ENCODE measurements at places on chromosomes 12 and 14.

GRCh38 chr14:34059037-34059924 is 108.4 kb upstream of the EGLN3 start:
- DNase-seq: no peak

GRCh38 chr14:31828946-31829868 is 247.9 kb upstream of the ARHGAP5 start:
- no peak for DNase-seq

GRCh38 chr12:70989232-70989631 is 68.7 kb upstream of the PTPRR start:
- no peak for DNase-seq

DNA sequence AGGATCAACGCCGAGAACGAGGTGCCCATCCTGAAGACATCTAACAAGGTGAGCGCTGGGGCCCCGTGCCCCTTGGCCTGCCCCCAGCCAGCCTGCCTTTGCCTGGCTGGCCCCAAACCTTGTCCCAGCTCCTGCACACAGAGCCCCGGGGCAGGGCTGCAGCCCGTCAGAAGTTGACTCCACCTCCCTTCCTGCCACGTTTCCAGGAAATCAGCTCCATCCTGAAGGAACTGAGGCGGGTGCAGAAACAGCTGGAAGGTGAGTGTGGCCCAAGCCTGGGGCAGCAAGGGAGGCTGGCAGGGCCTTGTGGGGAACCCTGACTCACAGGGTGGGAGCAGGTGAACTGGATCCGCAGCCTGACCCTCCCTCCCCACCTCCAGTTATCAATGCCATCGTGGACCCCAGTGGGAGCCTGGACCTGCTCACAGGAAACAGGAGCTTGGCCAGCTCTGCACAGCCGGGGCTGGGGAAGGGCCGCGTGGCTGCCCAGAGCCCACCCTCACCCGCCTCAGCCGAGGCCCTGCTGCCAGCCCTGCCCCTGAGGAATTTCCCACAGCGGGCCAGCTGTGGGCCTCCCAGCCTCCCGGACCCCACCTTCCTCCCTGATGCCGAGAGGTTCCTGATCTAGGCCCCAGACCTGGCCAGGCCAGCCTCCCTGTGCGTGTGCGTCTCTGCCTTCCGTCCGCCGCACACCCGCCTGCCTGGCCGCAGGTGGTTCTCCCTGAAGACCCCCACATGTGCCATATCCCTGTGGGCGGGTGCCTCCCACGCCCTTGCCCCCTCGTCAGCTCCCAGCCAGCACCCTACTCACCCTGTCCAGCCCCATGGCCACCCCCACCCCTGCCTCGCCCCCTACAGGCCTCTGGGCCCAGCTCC is 29.5 kb downstream of the CEP170B start:
- DNase-seq: no peak

- no peak for DNase-seq
Measured at GRCh38 chr12:32522331-32523221, 123.2 kb downstream of the FGD4 start.

- no peak for DNase-seq
Measured at GRCh38 chr12:77402716-77403115, 337.3 kb upstream of the E2F7 start.

DNA sequence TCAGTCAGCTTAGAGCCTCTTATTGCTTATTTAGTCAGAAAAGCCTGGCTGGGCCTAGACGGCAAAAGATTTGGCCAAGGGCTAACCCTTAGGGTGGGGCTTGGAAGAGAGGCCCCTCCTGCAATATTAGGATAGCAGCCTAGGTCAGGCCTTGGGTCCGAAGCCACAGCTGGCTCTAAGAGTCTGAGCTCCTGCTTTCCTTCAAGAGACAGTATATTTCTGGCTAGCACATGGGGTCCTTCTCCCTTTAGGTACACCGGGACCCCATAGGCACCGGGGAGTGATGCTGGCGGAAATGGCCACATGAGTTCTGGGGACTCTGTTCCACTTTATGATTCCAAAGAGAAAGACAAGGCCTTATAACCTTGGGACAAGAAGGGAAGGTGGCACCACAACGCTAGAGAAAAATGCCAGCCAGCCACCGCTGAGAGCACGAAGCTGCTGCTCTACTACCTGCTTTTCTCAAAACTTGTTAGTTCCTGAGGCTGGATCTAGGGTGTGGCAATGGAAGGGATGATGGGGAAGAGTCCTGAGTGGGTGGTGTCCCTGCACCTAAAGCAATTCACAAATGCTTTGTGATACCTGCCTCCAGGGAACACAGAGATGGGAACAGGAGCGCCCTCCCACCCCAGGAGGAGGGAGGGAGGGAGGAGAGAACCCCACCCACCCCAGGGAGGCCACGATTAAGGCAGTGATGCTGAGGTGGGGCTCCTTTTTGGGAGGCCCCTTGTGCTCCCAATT is 3.1 kb upstream of the AVIL start:
- DNase-seq: no peak

DNA sequence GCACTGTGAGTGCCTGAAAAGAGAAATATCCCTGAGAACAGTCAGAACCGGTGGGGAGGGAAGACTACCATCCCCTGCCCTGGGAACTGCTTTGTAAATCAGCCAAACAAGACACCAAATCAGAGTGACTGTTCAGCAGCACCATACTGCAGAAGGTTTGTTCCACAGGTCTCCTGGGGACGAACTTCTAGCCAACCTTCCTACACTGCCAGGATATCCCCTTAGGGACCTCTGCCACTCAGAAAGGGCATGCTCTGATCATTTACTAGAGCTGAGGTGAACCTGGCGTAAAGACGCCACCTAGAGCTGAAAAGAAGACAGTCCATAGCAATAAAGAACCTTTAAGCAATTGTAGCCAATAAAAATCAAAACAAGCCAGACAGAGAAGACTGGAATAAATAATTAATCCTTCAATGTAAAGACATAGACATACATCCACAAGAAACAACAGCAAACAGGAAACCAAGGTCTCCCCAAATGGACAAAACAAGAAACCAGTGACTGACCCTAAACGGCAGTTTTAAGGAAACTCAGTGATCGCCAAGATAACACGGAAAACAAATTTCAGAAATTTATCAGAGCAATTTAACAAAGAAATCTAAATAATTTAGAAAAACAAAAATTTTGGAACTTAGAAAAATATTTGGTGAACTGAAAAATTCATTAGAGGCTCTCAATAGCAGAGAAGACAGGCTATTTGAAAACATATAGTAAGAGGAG is 228.1 kb upstream of the AMIGO2 start:
- DNase-seq: peak; percentile 26

DNA sequence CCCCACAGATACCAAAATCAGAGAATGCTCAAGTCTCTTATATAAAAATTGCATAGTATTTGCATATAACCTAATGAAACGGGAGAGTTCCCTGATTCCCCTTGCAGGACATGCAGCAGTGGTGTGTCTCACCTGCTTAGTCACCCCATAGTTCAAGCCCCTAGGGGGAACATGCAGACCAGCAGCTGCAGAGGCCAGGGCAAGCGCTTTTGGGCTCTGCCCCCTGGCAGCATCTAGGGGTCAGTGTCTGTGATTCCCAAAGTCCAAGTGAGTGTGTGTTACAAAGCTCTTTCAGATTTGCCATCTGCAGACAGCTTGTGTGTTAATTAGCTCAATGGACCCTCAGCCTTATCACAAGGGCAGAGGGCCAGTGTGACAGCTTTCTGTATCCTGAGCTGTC is 110.1 kb downstream of the DNAI7 start:
- DNase-seq: no peak

DNA sequence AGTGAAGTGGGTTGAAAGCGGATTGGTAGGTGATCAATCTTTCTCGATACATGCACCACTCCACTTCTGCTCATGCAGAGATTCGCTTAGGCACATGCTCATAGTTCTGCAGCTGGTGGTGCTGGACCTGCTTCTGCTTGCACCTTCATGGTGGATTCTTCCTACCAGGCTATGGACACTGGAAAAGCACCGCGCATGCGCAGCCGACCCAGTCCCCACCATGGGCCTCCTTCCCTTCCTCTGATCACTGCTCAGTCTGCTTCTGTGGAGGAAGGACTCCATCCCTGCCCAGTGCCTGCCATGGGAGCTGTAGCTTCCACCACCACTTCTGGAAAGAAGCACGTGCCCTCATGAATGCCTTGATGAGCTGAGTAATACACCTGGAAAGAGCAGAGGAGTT is 61.8 kb upstream of the PTPRQ start:
- no peak for DNase-seq

- no peak for DNase-seq
Measured at GRCh38 chr12:47848853-47849252, 29.1 kb upstream of the HDAC7 start.

GRCh38 chr14:24403294-24403998 is 4.6 kb downstream of the NYNRIN start:
- no peak for DNase-seq

GRCh38 chr14:101819251-101819990 is 57.9 kb downstream of the PPP2R5C start:
- DNase-seq: no peak

- DNase-seq: no peak
Measured at GRCh38 chr12:25617991-25618390, 64.9 kb upstream of the LMNTD1 start.

DNA sequence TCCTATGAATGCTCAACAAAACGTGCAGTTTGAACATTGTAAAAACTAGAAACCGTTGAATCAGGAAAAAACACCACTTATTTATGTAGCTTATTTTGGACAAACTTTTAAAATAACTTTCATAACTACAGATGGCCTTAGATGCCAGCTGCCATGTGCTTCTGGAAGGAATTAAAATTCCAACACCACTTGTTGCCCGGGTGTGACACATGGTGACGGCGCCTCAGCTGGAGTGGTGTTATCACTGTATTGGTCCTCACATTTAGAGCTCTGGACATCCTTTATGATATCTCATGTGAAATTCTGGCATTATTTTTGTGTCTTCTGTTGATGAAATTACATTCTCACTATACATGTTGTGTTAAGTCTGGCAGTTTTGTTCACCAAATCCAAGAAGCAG is 211.0 kb downstream of the IPO8 start:
- no peak for DNase-seq

- DNase-seq: no peak
Measured at GRCh38 chr14:38629412-38629811, 373.5 kb upstream of the CLEC14A start.

DNA sequence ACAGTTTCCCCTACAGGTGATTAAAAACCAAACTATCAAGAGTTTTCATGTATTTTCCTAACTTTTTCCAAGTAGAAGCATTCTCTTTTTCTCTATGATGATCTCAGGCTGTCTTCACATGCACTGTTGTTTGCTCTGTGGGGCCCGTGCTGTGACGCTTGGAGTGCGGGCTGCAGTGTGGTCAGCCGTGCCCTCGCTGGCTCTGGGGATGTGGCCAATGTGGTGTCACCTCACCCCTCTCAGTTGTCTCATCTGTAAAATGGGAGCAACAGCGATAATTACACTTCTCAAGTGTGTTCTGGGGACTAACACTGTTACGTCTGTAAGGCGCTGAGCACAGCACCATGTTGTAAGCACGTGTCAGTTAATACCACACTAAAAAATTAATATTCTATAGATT is 28.6 kb downstream of the DDX51 start:
- no peak for DNase-seq

DNA sequence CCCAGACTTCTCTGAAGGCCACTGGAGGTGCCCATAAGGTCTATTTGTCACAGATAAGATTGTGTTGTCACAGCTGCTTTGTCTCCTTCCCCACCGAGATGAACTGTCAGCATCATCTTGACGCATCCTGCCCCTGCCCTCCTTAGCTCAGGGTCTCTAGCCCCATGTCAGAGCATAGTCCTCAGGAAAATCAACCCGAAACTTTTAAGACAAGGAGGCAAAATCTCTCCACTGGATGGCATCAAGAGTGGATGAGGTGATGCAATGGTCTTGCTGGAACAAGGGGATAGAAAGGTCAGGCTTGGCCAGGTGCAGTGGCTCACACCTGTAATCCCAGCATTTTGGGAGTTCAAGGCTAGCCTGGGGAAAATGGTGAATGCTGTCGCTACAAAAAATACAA is 8.2 kb downstream of the KRT79 start:
- DNase-seq: no peak

DNA sequence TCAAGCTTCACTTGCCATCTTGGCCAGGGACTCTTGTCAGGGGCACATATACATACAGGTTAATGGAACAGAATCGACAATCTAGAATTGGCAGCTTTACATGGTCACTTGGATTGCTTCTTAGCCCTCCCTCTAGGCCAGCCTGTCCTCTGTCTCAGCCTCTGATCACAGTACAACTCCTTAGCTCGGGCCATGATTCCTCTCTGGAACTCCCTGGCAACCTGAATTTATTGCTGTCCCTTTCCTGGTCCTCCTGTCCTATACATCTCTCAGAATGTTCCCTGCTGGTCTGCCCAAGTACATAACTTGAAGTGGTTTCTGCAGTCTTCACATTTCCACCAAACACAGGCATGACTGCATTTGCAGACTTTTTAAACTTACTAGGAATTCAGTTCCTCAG is 79.9 kb upstream of the CCDC175 start:
- no peak for DNase-seq

GRCh38 chr14:89236851-89237250 is 180.2 kb downstream of the FOXN3 start:
- DNase-seq: no peak

- DNase-seq: no peak
Measured at GRCh38 chr12:40947797-40948196, 240.3 kb upstream of the PDZRN4 start.

- DNase-seq: no peak
Measured at GRCh38 chr12:109870648-109871047, 9.7 kb downstream of the GLTP start.

DNA sequence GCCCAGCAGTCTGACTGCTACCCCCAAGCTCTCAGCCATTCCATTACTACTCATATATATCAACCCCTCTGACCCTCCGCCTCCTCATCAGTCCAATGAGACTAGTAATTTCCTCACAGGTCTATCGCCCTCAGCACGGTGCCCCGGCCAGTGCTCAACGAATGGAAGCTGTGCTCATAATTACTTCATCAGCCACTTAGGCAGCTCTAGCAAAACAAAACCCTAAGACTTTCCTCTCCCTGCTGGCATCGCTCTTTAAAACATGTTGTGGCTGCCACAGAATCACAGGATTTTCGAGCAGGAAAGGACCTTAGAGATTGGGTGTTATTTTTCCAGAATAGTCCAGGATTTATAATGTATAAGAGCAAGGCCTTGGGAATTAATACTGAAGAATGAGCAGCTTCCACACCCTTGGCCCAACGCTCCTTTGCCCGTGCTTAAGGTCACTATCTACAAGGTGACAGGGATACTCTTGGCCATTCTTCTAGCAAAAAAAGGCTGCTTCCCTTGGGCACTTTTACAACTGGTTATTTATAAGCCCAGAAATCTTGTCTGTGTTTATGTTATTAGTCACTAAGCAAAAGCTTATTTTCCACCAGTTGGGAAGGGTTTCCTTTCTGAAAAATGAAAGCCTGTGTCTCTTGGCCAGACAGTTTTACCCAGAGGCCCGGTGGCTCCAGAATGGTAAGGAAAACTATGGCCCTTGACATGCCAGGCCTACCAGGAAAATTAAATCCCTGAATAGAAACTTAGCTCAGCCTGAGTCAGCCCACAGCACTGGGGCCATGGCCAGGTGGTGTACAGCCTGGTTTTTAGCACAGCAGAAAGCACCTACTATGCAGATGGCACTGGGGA is 47.9 kb downstream of the NUAK1 start:
- peak; percentile 60 for DNase-seq

DNA sequence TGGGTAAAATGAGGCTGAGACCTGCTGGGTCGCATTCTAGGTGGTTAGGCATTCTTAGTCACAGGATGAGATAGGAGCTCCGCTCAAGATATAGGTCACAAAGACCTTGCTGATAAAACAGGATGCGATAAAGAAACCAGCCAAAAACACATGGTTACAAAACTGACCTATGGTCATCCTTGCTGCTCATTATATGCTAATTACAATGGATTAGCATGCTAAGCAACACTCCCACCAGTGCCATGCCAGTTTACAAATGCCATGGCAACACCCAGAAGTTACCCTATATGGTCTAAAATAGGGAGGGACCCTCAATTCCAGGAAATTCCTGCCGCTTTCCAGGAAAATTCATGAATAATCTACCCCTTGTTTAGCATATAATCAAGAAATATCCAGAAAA is 132.4 kb downstream of the BRMS1L start:
- no peak for DNase-seq
